ENCODE measurements at places on chromosomes 2 and 18.

DNA sequence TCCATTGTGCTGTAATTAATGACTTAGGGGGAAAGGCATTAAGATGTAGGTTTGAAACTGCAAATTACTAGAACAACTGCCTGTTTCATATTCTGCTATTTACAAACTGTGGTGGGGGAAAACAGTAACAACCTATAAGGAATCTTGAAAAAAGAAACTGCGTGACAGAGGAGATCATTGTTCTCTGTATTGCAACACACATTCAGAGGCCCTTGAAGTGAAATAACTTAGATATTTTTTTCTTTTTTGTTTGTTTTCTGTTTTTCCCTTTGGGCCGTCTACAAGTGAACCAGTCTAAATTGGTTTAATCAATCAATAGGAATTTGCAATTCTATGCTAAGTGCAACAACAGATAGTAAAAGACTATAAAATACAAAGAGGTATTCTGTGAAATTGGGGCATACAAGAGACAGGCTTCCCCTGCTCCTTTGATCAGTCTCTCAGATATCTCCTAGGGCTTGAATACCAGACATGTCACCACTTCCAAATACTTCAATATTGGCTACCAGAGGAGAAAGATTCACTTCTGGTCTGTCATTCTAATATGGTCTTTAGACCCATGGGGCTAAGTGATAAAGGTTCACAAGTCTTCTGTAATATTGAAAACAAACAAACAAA, 2055.1 kb upstream of the CELF4 start:
- no peak for DNase-seq

DNA sequence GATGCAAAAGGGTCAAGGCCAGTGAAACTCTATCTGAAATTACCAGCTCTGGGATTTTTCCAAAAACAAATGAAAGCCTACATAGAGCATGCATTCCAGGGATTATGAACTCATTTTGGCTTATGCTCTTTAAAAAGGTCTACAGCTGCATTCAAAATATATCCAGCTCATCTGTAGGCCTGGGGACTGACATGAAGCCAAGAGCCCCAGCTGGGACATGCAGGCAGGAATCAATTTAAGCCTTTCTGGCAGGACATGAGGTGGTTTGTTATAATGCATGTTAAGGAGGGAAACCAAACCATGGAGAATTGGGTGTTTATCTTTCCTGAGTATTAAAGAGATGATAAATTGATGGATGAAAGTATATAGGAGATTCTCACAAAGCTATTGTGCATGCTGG, 164.5 kb downstream of the RBM43 start:
- DNase-seq = peak; percentile 71

- peak; percentile 97 for DNase-seq
These were observed at the start of gene RNU2-63P for GRCh38 chr2:88016086-88016959. RNU2-63P (minus strand) TSS chr2:88016547.

DNA sequence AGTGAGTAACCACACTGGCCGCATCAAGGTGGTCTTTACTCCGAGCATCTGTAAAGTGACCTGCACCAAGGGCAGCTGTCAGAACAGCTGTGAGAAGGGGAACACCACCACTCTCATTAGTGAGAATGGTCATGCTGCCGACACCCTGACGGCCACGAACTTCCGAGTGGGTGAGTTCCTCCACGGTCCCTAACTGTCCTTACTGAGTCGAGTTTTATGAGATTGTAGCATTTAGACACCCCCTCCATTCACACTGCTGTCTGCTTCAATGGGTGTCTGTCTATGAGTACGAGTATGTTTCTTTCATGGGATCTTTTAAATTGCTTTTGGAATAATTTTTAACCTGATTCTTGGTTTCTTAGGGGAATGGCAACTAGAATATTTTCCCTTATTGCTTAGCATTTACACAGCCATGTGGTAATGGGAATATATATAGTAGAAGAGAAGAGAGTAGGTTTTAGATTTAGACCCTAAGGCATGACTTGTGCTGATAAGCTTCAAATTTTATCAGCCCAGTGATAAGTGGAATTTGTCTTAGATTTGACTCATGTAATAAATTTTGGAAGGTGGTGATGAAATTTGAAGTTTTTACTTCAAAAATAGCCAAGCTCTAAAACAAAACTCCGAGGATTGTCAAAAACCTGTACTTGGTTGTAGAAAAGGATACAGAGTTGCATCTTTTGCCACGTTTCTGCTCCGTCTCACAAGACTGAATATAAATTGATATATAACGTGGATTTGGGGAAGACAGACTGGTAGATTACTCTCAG, 188.2 kb downstream of the LTBP1 start:
- no peak for DNase-seq

DNA sequence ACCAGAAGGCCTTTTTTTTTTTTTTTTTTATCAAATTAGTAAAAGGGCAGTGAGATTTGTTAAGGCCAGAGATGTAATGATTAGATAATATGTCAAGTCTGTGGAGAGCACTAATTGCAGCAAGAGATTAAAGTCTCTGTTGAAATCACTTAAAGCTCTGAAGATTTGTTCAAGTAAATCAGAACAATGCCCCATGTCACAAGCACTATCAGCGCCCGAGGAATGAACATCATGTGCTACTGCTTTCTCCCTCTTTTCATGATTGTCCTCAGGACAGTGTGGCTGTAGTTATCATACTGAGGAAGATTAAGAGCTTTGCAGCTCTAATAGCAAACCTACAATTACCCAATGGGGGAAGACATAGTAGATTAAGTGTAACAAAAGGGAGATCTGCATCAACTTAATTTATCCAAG, 71.1 kb downstream of the TDRD15 start:
- no peak for DNase-seq

- peak; percentile 26 for DNase-seq
These were observed at the start of gene ST6GAL2 for GRCh38 chr2:106885971-106886915. ST6GAL2 (minus strand) TSS chr2:106886167; CDS start chr2:106843977, 42,190 bp downstream.

DNA sequence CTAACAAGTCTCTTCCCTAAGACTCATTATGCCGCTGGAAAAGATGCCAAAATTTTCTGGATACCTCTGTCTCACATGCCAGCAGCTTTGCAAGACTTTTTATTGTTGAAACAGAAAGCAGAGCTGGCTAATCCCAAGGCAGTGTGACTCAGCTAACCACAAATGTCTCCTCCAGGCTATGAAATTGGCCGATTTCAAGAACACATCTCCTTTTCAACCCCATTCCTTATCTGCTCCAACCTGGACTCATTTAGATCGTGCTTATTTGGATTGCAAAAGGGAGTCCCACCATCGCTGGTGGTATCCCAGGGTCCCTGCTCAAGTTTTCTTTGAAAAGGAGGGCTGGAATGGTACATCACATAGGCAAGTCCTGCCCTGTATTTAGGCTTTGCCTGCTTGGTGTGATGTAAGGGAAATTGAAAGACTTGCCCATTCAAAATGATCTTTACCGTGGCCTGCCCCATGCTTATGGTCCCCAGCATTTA, 26.3 kb downstream of the DHRS9 start:
- DNase-seq = peak; percentile 85

- no peak for DNase-seq
These were observed 161.8 kb downstream of the CELF4 start for GRCh38 chr18:37403788-37404187.

DNA sequence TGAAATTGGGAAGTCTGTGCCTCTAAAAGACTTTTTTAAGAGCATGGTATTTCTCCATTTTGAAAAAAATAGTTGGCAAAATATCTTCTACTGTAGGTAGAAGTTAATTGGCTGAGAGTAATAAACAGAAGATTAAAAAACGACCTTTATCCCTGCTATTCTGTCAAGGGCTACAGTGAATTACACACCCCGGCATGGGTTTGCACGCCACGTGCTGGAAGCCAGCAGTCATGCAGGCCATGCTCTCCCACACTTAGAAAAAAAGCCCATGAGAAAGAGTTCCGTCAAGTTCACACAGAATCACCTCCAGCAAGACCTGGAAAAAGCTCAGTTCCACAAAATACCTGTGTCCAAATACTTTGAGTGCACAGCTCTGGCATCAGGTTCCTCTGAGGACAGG, 26.8 kb downstream of the FAM110C start:
- DNase-seq = no peak

GRCh38 chr2:133579274-133579673, 11.0 kb upstream of the NCKAP5 start:
- DNase-seq = peak; percentile 36
